Uterine smooth muscle cell (primary cell): ENCODE measurements at places on chromosomes 6 and 20. TPM values are rescaled to one million over a fixed set of nuclear protein-coding genes. Genes with fewer than 3 reads are reported as not detected.

BTN1A1 gene
- not detected in 2 replicates for total RNA-seq

PTPRK gene
- 62.2 and 79.1 TPM in 2 replicates for total RNA-seq

COL12A1 gene
- 526 and 765 TPM in 2 replicates for total RNA-seq

CLIC5 gene
- not detected in 2 replicates for total RNA-seq

RAET1L gene
- not detected in 2 replicates for total RNA-seq

CFAP206 gene
- 0.37 and 0.66 TPM in 2 replicates for total RNA-seq

SIRPG gene
- not detected in 2 replicates for total RNA-seq

PDYN gene
- not detected in 2 replicates for total RNA-seq

SLC22A1 gene
- 0.62 and 0.77 TPM in 2 replicates for total RNA-seq

OR2H2 gene
- total RNA-seq, result not detected in 2 replicates

GABRR1 gene
- total RNA-seq, result not detected in 2 replicates

TRAPPC3L gene
- not detected in 2 replicates for total RNA-seq

MYLK2 gene
- total RNA-seq, result 0.12 and 0.44 TPM in 2 replicates

PSMB8 gene
- total RNA-seq, result 41.2 and 52.1 TPM in 2 replicates

DUSP22 gene
- 12.8 and 17.6 TPM in 2 replicates for total RNA-seq

JARID2 gene
- 9.5 and 9.6 TPM in 2 replicates for total RNA-seq

C6orf52 gene
- 1.00 and 1.5 TPM in 2 replicates for total RNA-seq

CAGE1 gene
- total RNA-seq, result under 0.01 and 0.11 TPM in 2 replicates

PRSS16 gene
- 0.11 and 0.50 TPM in 2 replicates for total RNA-seq

GSTA2 gene
- total RNA-seq, result not detected in 2 replicates

HAO1 gene
- not detected in 2 replicates for total RNA-seq

EDN3 gene
- not detected in 2 replicates for total RNA-seq

PTCHD4 gene
- 0.33 and 1.5 TPM in 2 replicates for total RNA-seq

FGD2 gene
- not detected in 2 replicates for total RNA-seq
